ENCODE measurements at places on chromosomes 4 and X.

DNA sequence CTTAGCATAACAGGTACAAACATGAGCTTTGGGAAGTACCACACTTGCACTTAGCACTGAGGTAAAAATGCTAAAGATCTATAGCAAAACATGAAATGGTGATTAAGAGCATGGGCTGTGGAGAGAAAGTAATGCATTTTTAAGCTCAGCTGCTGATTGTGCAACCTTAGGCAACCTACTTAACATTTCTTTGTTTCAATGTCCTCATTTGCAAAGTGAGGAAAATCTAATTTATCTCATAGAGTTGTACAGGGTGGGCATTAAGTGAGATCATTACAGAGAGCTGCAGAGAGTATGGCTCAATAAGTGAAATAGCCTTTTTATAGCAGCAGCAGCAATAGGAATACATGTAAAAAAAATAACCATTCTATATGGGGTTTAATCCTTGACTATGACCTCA, 87.0 kb downstream of the PAK3 start:
- no peak for DNase-seq

DNA sequence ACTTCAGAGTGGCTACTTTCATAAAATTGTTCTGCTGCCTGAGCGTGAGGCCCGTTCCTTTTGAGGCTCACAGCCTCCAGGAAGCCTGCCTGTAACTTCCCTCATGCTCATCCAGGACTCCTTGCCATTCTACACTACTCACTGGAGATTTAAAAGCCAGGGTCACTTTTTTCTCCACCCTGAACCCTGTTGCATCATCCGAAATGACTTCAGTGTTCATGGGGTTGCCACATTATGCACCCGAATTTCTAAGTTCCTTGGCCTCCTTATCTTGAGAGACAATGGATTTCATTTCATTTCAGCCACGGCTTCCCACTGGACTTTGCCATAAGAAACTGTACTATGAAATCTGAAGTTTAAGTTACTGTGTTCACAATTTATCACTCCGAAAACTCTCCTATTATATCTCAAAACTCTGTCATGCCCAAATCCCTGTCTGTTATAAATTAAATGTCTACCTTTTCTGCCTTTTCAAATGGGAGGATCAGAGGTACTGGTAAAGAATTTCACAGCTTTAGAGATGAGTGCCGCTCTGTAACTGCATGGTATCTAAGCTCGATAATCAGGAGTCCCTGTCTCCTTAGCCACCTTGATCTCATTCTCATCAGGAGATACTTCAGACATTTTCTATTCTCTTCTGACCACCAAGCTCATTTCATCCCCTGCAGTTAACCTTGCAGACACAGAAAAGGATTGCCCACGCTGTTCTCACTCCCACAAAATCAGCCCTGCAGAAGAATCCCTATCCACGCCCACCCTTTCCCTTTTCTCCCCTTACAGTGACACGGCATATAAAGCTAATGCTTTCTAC, 59.9 kb downstream of the TRIML1 start:
- DNase-seq = no peak

GRCh38 chr4:10086506-10087120, 30.0 kb downstream of the WDR1 start:
- DNase-seq = no peak

DNA sequence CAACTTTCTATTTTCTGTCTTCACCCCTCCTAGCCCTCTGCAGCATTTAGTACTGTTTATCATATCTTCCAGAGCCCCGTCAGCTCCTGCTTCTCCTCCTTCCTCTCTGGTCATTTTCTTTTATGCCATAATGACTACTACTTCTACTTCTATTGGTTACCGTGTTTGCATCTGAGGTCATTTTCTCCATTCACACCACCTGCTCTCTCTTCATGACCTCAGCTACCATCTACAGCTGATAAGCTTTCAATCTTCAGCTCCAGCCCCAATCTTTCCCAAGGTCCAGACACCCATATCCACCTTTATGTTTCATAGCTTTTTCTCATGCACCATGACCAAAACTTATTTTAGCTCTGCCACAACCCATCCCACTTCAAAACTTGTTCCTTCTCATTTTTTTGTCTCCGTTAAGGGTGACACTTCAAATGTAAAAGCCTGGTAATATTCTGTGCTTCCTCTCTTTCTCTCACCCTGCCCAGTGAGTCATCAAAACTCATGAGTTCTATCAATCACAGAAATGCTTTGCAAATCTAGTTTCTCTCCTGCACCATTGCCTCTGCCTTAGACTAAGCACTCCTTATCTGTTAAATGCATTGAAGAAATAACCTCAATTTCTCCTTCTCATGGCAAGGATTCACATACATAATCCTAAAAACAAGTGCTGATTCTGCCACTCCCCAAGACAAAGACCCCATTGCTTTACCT, 71.3 kb upstream of the IQCM start:
- DNase-seq = no peak

DNA sequence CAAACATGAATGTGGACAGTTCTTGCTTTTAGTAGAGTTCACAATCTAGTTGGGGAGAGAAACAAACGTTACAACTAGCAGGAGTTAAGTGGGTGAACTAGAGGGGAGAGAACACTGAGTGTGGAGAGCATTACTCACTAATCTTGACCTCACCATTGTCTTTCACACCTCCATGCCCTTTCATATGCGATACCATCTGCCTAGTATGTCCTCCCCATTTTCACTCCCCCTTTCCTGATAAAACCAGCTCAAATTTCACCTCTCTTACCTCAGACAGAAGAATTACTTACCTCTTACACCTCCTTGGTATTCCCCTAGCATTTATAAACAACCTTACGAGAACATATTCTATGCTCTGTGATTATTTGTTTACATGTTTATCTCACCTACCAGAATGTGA, 53.6 kb downstream of the LAS1L start:
- DNase-seq = no peak

- DNase-seq = no peak
Observed at GRCh38 chr4:150578745-150579501, 3.0 kb upstream of the MAB21L2 start.

DNA sequence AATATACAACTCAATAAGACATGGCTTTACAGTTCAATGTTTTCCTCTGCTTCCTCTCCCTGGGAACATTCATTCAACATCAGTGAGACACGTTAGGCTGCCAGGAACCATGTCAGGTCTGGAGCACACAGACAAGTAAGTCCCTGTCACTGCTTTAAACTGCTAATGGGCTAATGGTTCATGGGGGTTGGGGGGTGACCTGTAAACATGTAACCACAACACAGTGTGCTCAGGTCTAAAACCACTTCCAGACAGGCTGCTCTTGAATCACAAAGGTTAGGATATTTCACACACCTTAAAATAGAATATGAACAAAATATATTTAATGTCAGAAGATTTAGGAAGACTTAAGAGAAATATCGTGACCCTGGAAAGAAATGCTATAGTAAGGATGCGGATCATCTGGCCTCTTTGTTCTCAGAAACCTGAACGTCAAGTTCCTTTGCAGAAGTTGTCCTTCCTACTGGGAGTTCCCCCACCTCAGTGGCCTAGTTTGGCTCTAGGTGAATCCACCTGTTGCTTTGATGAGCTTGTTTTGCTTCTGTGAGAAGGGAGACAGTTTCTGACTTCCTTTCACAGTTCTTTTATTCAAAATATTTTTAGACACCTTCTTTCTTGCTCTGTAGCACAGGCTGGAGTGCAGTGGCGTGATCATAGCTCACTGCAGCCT, 359.9 kb downstream of the UNC5C start:
- DNase-seq = no peak

DNA sequence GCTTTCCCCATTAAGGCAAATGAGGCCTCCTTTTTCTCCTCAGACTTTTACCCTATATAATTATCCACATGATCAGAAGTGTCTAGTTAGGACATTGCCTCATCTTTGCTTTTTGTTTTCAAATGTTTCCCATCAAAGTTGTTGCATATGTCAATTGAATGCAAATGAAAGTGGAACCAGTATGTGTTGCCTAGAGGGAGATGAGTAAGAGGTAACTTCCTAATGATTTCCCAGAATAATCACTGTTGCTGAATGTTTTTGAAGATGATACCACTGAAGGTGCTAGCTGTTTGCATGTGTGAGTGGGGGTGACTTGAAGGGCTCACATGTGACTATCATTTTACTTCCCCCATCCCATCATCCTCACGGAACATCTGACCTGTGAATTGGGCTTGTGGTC, 33.9 kb downstream of the PAK3 start:
- DNase-seq = no peak
